ENCODE measurements at places on chromosomes 2 and 18.

DNA sequence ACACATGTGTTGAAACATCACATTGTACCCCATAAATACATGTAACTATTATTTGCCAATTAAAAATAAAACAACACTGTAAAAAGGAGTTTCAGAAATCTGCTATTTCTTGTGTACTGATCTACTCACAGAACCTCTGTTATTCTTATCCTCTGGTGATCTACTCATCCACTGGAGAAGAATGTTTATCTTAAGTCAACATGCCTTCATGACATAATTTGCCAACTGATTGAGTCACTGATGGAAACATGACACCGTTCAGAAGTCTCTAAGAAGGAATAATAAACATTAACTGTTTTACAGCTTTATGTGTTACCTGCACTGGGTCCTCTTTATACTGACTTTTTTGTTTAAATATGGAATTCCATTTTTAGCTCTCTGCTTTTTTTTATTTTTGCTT is 555.2 kb downstream of the DCDC2C start:
- no peak for DNase-seq

DNA sequence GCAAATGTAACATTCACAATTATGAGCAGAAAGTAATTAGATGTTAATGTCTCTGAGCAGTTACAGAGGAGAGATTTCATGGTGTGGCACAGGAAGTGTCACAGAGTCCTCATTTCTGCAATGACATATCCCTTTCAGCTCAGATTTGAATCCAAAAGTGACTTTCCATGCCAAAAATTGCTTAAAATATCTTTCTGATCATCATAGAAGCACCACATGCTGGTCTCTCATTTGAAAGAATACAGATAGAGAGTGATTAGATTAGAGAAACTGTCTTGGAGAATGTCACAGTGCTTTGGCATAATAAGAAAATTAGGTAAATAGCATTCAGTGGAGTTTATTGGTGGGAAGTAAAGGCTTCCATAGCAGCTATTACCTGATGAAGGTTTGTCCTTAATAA is 383.4 kb upstream of the CDH2 start:
- DNase-seq = no peak

DNA sequence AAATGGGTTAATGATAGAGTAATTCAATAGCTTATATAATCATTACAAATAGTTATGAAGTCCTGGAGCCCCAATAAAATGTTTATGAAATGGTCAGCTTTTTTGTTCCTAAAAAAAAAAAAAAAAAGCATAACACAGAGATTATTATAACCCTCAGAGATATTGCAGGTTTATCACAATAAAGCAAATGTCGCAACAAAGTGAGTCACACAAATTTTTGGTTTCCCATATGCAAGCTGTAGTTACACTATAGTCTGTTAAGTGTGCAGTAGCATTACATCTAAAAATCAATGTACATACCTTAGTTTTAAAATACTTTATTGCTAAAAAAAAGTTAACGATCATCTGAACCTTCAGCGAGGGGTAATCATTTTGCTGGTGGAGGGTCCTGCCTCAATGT is 20.0 kb downstream of the WDFY1 start:
- DNase-seq = no peak

DNA sequence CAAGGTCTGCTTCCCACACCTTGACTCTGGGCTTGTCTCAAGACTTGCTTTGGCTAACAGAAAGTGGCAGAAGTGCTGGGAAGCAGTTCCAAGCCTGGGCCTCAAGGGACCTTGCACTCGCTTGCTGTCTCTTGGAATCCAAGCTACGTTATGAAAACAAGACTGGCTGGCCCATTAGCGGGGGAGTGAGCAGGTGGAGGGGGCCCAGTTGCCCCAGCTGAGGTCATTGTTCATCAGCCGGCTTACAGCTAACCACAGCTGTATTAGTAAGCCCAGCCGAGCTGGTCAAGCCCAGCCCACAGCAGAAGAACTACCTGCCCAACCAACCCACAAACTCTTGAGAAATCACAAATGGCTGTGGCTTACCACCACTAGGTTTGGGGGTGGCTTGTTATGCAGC is 63.1 kb downstream of the MARCO start:
- no peak for DNase-seq

- DNase-seq = no peak
Measured at GRCh38 chr2:225998653-225999052, 599.1 kb downstream of the NYAP2 start.

DNA sequence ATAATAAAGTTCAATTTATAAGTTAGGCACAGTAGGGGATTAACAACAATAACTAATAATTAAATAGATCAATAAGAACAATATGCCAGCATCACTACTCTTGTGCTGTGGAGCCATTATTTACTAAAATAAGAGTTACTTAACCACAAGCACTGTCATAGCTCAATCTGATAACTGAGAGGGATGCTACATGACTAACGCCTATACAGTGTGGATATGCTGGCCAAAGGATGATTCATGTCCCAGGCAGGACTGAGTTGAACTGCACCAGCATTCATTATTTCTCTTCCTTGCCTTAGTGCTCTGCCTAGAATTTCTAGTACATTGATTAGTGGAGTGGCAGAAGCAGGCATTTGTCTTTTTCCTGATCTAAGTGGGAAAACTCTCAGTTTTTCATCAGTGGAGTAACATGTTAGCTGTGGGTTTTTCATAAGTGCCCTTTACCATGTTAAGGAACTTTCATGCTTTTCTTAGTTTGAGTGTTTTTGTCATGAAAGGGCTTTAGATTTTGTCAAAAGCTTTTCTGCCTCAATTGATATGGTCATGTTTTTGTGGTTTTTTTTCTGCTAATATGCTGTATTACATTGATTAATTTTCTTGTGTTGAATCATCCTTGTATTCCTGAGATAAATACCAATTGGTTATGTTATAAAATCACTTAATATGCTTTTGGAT is 21.7 kb downstream of the KIAA1328 start:
- no peak for DNase-seq

DNA sequence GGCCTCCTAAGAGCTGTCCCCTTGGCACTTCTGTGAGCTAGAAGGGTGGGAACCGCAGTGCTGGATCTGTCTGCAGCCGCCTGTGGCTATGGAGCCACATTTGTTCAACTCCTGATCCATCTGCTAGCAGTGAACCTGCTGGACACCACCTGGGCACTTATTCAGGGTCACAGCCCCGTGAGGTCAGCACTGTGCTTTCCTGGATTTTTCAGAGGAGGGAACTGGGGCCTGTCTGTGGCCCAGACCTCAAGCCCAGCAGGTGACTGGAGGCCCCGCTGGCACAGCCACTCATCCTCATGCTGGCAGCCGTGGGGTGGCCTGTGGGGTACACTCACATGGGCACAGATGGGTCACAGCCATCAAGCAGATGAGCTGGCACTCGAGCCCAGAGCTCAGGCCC is 155.3 kb downstream of the TFCP2L1 start:
- DNase-seq = no peak
